ENCODE measurements at places on chromosomes 2 and 18.

DNA sequence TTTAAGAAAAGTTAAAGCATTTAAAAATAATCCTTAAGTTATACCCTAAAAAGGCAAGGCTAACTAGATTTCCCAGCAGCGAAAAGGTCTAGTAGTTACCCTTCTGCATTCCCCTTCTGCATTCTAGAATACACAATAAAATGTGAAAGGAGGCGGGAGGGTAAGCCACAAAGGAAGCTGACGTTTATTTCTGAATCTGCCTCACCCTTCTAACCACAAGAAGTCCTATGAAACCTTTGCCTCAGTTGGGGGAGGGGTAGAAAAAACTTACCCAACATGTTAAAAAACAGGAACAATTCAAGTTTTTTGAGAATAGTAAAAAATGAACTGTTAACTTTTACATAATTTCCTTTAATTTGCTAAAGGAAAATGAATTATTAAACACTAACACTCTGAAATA, 11.3 kb downstream of the STK17B start:
- peak; percentile 61 for DNase-seq

GRCh38 chr2:228624733-228625132, 443.2 kb upstream of the SPHKAP start:
- DNase-seq, result no peak

GRCh38 chr2:98771721-98772524, 41.0 kb upstream of the MGAT4A start:
- no peak for DNase-seq

- no peak for DNase-seq
Observed at GRCh38 chr2:80700961-80701360, 396.4 kb upstream of the LRRTM1 start.

- no peak for DNase-seq
Observed at GRCh38 chr2:142872882-142873724, 4.4 kb upstream of the KYNU start.

- DNase-seq, result no peak
Observed at GRCh38 chr2:167843657-167844056, 403.7 kb downstream of the STK39 start.

- DNase-seq, result no peak
Observed at GRCh38 chr18:9117980-9118841, 15.7 kb downstream of the NDUFV2 start.

- no peak for DNase-seq
Observed at GRCh38 chr2:110816404-110817365, 84.3 kb downstream of the ACOXL start.

- no peak for DNase-seq
Observed at GRCh38 chr2:81195774-81196382, 891.3 kb upstream of the LRRTM1 start.

DNA sequence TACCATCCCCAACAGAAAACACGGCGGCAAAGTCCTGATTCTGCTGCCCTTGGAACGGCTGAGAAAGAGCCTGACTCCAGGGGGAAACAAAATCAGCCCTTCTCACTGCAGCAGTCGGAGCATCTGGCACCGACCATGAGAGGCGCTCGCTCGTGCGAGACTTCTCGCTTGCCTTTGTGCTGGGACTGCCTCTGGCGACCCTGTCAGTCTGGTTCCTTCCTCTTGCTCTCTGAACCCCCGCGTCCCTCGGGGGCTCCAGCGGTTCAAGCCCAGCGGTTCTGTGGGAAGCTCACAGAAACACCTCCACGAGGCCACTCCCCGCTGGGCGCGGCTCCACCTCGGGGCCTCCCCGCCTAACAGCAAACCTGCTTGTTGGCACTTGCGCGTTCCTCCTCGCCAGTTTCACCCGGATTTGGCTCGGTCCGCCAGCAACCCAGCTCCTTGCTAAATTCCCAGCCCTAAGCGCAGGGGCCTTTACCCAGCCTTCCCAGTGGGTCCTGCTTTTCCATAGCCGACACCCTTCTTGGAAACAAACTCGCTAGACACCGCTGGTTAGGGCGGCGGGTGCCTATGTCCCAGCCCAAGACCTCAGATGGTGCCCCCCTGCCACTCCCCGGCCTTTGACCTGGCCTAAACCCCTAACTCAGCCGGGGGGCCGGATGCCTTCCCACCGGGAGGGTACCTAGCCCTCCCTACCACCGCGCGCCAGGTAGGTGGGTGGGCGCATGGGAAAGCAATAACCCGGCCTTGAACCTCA, 2.2 kb downstream of the RND3 start:
- peak; percentile 84 for DNase-seq

DNA sequence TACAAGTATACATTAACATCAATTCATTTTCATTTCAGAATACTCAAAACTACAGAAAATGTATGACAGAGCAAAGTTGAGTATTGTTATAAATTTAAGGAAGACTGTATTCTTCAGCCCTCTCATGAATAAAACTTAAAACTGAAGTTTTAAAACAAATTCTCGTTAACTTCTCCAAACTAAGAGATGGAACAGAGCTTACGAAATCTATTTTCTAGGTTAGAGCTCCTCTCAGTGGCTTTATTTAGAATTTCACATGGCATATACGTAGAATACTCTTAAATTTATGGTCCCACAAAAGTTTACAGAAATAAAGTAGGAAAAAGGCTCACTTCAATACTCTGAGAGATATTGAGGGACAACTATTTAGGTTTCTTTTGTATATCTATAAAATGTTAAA, 612.1 kb downstream of the KCNJ3 start:
- no peak for DNase-seq

DNA sequence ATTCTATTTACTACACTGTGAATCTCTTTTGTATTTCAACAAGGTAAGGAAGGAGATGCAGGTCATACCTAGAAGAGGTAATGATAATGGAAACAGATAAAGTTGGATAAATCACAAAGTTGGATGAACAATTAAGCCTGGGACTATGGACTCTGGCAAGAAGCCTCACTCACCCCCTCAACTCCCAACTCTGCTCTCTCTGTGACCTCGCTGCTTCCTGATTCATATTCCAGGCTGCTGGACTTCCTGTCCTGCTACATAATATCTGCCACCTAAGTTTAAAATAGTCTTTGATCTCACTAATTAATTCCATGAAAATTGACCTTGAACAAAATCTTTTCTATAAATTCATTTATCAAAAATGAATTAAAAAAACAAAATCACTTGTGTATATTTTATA, 215.3 kb downstream of the CALCRL start:
- no peak for DNase-seq

DNA sequence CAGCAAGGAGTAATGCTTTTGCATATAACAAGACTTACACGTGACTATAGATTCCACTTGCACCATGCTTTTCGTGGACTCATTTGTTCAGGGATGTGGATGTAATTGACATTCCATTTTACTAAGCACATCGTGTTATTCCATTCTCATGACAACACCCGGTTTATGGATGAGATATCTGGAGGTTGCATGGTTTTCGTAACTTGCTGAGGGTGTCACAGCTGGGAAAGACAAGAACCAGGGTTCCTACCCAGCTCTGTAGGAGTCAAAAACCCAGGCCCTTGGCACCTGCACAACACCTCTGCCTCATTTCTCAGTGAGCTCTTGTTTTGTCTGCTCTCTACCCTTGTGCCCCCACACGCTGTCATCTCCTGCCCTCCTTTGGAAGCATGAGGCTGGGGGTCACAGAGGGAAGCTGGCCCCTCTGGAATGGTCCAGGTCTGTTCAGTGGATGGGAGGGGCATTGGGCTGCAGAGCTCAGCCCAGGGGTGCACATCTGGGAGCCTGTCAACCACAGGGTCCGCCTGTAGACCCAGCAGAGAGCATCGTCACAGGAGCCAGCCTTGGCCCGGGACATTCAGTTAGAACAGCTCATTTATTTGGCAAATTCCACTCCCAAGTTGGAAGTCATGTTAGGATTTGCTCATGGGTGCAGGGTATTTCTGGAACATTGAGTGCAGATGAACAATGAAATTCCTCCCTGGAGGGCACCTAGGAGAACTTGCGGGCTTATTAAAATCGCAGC, 120.1 kb upstream of the TWIST2 start:
- DNase-seq, result no peak

GRCh38 chr2:215677481-215677880, 241.6 kb upstream of the FN1 start:
- no peak for DNase-seq

GRCh38 chr2:200373973-200374416, 67.5 kb downstream of the SPATS2L start:
- no peak for DNase-seq

DNA sequence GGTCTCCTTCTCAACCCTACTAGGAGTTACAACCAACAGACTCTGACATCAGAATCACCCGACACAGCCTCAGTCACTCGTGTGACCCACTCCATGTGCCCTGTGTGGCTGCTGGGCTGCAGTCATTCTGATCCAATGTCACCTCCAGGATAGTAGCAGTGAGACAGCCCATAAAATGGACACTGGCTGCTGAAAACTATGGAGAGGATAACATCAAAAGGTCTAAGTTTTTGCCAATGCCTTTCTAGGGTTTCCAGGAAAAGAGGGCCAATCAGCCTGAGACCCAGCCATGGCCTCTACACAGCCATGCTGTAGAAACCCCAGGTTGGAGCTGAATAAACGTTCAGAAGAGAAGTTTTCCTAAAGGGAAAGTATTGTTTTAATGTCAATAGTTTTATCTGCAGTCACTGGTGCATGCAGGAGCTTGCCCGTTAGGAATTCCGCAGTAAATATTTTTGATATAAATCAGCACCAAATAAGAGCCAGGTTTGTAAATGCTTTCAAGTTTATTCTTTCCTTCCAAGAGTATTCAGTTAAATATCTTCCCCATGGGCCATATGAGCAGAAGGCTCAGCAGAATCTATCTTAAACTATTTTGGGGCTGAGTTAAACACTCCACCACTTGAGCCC, 92.2 kb upstream of the PID1 start:
- DNase-seq, result no peak

- DNase-seq, result no peak
Observed at GRCh38 chr2:117553448-117553847, 261.0 kb upstream of the DDX18 start.

- DNase-seq, result no peak
Observed at GRCh38 chr2:238523158-238524110, 96.7 kb downstream of the ASB1 start.

GRCh38 chr2:96534701-96535181, 1.8 kb upstream of the ARID5A start:
- DNase-seq, result no peak

DNA sequence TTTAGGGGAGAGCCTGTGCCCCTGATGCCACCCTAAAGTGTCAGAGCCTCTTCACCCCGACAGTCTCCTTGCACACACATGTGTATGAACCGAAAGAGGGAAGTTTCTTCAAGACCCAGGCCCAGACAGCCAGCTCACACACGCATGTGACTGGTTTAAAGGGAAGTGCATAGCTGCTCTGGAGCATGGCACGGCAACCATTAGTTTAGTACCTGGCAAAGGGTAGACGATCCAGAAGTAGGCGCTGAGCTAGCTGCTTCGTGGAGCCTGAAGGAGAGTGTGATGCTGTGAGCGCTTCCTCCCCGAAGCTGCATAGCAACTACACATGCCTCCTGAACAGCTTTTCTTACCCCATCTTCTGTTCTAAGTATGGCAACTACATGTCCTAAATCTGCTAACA, 91.7 kb downstream of the ZCCHC2 start:
- no peak for DNase-seq

- DNase-seq, result no peak
Observed at GRCh38 chr2:156897548-156897947, 360.0 kb upstream of the GALNT5 start.

- no peak for DNase-seq
Observed at GRCh38 chr2:11213090-11213638, 57.9 kb downstream of the SLC66A3 start.

GRCh38 chr2:219252900-219253752, at the start of gene TUBA4B:
Gene TUBA4B (plus strand): TSS chr2:219253243. CDS start chr2:219253408, 165 bp downstream.
- peak; percentile 36 for DNase-seq

DNA sequence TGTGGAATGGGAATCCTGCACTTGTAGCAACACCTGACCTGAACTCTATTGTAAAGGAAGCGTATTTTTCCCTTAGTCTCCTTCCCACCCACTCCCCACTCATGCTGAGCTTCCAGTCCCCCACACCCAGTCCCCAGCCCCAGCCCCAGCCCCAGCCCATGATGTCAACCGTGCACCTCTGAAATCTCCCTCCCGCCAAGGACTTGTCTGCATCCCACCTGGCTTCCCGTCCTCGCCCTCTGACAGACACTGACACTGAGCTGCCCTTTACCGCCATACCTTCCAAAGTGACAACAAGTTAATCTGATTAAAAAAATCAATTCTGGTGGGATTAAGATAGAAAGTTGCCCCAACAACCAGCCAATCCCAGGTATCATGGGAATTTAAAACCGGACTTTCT, 213.6 kb upstream of the CELF4 start:
- no peak for DNase-seq

DNA sequence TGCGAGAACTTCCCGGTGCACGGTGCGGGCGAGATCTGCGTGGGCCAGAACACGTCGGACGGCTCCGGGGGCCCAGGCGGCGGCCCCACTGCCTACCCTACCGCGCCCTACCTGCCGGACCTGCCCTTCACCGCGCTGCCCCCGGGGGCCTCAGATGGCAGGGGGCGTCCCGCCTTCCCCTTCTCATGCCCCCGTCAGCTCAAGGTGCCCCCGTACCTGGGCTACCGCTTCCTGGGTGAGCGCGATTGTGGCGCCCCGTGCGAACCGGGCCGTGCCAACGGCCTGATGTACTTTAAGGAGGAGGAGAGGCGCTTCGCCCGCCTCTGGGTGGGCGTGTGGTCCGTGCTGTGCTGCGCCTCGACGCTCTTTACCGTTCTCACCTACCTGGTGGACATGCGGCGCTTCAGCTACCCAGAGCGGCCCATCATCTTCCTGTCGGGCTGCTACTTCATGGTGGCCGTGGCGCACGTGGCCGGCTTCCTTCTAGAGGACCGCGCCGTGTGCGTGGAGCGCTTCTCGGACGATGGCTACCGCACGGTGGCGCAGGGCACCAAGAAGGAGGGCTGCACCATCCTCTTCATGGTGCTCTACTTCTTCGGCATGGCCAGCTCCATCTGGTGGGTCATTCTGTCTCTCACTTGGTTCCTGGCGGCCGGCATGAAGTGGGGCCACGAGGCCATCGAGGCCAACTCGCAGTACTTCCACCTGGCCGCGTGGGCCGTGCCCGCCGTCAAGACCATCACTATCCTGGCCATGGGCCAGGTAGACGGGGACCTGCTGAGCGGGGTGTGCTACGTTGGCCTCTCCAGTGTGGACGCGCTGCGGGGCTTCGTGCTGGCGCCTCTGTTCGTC, 1.7 kb downstream of the FZD7 start:
- no peak for DNase-seq

GRCh38 chr2:171480908-171481307, 41.4 kb upstream of the CYBRD1 start:
- DNase-seq, result no peak

GRCh38 chr2:231930593-231931281, 4.5 kb upstream of the NPPC start:
- DNase-seq, result no peak

DNA sequence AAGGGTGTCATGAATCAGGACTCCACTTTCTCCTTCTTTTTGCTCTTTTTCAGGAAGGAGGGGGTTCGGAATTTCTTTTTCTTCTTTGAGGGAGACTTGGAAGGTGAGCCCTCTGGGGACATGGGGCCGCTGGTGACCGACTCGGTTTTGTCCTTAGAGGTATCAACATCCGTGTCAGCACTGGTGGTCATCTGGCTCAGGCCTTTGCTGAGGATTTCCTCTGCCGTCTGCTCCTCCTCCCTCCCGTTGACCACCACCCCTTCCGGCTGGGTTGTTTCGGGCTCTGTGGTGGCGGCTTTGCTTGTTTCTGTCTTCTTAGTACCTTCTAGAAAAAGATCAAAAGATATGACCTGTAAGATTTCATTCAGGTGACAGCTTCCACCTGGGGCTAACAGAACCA, 104.6 kb downstream of the ADD2 start:
- DNase-seq, result no peak
